Mammary epithelial cell (primary cell): ENCODE measurements at places on chromosomes 6 and 20. TPM values are rescaled to one million over a fixed set of nuclear protein-coding genes. Genes with fewer than 3 reads are reported as not detected.

The HCRTR2 gene
- not detected for polyA plus RNA-seq

DNA sequence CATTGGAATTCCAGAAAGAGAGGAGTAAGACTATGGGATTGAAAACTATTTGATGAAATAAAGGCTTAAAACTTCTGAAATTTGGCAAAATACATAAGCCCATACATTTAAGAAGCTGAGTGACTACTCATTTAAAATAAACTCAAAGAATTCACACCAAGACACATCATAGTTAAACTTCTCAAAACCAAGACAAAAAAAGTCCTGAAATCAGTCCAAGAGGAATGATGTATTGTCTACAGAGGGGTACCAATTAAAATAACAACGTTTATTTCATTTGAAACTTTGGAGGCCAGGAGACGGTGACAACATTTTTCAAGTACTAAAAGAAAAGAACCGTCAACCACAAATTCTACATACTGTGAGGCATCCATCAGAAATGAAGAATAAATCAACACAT lies 841.4 kb upstream of the MAP3K7 start:
- no peak for DNase-seq

DNA sequence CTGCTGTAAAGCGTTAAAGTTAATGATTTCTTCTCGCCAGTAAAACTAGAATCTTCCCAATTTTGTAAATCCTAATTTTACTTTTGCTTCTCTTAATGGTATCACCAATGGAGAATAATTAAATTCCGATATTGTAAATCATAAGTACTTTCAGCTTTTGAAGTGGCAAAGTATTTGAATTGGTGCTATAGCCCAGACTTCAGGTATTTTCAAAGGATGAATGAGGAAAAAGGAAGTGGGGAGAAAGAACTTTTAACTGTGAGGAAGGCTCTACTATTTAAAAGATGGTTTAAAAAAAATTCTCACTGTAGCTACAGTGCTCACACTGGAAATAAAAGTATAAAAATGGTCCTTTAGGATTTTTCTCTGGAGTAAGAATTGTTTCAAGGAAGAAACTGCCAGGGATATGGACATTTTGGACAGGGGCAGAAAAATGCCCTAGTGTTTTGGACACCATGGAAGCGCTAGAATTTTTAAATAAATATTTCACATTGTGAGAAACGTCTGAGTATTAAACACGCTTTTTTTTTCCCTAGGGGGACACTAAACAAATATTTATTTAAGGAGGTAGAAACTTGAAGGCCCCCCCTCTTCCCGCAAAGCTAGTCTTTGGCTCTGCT lies 1.3 kb upstream of the TAB2 start:
- DNase-seq: no peak

GRCh38 chr6:137867685-137868509 lies 838 bp downstream of the TNFAIP3 start:
- DNase-seq: peak; percentile 48

DNA sequence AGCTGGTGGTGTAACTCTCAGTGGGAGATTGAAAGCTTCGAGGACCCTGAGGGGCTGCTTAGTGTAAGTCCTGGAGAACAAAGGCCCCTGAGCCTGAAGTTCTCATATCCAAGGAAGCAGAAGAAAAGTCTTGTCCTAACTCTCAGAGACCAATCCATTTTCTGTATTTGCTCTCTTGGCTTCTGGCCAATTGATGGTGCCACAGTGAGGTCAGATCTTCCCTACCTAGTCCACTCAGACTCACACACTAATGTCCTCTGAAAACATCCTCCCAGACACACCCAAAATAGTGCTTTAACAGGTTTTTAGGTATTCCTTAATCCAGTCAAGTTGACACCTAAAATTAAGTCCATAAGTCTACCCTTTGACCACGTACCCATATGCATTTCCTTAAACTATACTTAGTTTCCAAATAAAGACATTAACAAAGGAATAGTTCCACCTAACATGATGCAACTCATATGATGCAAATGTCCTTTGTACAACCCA lies 29.4 kb downstream of the ZNF292 start:
- no peak for DNase-seq

The F13A1 gene
- polyA plus RNA-seq: not detected

The TOMM34 gene
- polyA plus RNA-seq: 59.6 TPM

DNA sequence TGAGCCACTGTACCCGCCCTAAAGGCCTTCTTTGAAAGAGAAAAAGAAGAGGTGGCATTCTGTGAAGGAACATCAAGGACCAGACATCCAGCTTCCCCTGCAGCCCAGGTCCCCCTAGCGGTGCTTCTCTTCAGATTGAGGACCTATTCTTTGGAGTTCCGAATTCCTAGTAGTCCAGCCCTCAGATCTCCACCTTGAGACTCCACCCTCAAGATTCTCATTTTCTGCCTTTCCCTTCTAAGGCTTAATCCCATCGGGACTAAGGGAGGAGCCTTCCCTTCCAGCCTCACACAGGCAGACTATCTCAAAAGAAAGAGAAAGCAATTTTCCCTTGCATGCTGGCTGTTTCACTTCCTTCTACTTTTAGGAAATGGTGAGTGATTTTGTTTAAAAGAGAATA lies 32.5 kb downstream of the MUC22 start:
- DNase-seq: peak; percentile 57

DNA sequence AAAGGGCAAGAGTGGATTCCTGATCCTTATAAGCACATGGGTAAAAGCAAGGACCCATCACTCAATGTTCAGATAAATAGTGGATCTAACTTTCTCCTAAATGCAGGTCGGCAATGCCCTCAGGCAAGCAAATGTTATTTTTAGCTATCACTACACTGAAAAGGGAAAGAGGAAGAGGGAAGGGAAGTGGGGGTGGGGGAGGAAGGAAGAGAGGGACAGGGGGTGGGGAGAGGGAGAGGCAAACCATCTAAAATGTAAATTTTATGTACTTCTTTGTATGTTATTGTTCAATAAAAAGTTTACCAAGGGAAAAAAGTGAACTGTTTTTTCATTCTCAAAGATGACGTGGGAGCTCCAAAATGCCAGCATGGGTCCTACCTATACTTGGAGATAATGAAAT lies 44.2 kb downstream of the CHD6 start:
- DNase-seq: no peak

DNA sequence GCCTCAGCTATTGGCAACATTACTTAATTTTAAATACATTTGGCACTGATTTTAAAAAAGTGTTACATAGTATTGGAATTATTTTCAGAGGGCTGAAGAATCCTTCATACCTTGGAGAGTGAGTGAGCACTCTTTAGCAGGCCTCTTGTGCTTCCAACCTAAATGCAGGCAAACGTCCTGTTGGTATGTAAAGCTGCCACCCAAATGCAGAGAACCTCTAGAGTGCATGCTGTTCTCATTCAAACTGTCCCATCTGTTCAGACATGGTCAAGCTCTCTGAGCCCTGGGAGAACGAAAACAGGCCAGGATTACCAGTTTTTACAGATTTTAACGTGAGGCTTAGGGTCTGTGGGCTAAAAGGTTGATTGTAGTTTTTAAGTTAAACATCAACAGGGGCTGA lies 378.0 kb upstream of the FLRT3 start:
- no peak for DNase-seq
